Bronchial epithelial cell (primary cell): ENCODE measurements at places on chromosomes 6 and 20. TPM values are rescaled to one million over a fixed set of nuclear protein-coding genes. Genes with fewer than 3 reads are reported as not detected.

DNAH8 gene
- not detected in 2 replicates for total RNA-seq

MLIP gene
- 0.53 and 9.3 TPM in 2 replicates for total RNA-seq

MLN gene
- total RNA-seq: not detected in 2 replicates

CMTR1 gene
- total RNA-seq: 15.8 and 22.1 TPM in 2 replicates

GJA10 gene
- not detected in 2 replicates for total RNA-seq

ZNF217 gene
- 24.7 and 31.6 TPM in 2 replicates for total RNA-seq

VWA7 gene
- 0.26 and 1.4 TPM in 2 replicates for total RNA-seq

LY6G6D gene
- not detected in 2 replicates for total RNA-seq

NCOA6 gene
- total RNA-seq: 5.5 and 6.8 TPM in 2 replicates

MCHR2 gene
- total RNA-seq: not detected in 2 replicates

NOTCH4 gene
- 0.26 and 0.38 TPM in 2 replicates for total RNA-seq

XKR7 gene
- total RNA-seq: not detected in 2 replicates

TSPYL4 gene
- 2.1 and 3.2 TPM in 2 replicates for total RNA-seq

TAF11 gene
- total RNA-seq: 26.0 and 30.5 TPM in 2 replicates

PARD6B gene
- 8.2 and 12.4 TPM in 2 replicates for total RNA-seq

SLC17A2 gene
- total RNA-seq: not detected in 2 replicates

SLCO4A1 gene
- 1.6 and 4.7 TPM in 2 replicates for total RNA-seq

PNPLA1 gene
- total RNA-seq: 0.26 and 1.2 TPM in 2 replicates

OR10C1 gene
- total RNA-seq: not detected in 2 replicates

TNXB gene
- total RNA-seq: 1.4 and 2.4 TPM in 2 replicates

PAK5 gene
- not detected in 2 replicates for total RNA-seq

NT5E gene
- total RNA-seq: 31.4 and 71.1 TPM in 2 replicates

SEMG1 gene
- not detected in 2 replicates for total RNA-seq

RNF39 gene
- total RNA-seq: 1.6 and 1.7 TPM in 2 replicates

SF3B5 gene
- total RNA-seq: 113 and 132 TPM in 2 replicates

TLDC2 gene
- total RNA-seq: 0.13 and 0.26 TPM in 2 replicates

ANKRD6 gene
- total RNA-seq: 6.1 and 9.5 TPM in 2 replicates

RBM24 gene
- 0.13 and 0.26 TPM in 2 replicates for total RNA-seq

ZNF334 gene
- 1.5 and 1.6 TPM in 2 replicates for total RNA-seq

BNIP5 gene
- not detected in 2 replicates for total RNA-seq

TCF21 gene
- 0.26 TPM in 1 of 2 replicates, not detected in the other for total RNA-seq

CDYL gene
- total RNA-seq: 46.1 and 50.7 TPM in 2 replicates

GABRR1 gene
- not detected in 2 replicates for total RNA-seq

TTLL9 gene
- total RNA-seq: under 0.01 TPM in 1 of 2 replicates, not detected in the other

MOCS1 gene
- 1.3 and 4.1 TPM in 2 replicates for total RNA-seq

ASIP gene
- not detected in 2 replicates for total RNA-seq

PTK7 gene
- total RNA-seq: 53.2 and 69.5 TPM in 2 replicates

C20orf144 gene
- total RNA-seq: 0.13 TPM in 1 of 2 replicates, not detected in the other

CLPSL1 gene
- not detected in 2 replicates for total RNA-seq

ECT2L gene
- total RNA-seq: 0.13 TPM in 1 of 2 replicates, not detected in the other

CGA gene
- total RNA-seq: not detected in 2 replicates

MRAP2 gene
- total RNA-seq: 0.13 and 0.26 TPM in 2 replicates

WASF1 gene
- total RNA-seq: 5.4 and 7.1 TPM in 2 replicates

PTGIS gene
- total RNA-seq: 0.13 and 4.7 TPM in 2 replicates

UFL1 gene
- 16.6 and 23.4 TPM in 2 replicates for total RNA-seq

HLA-DQA1 gene
- total RNA-seq: not detected in 2 replicates

PDE7B gene
- under 0.01 and 0.53 TPM in 2 replicates for total RNA-seq

CST2 gene
- total RNA-seq: not detected in 2 replicates

ACTR5 gene
- total RNA-seq: 12.4 and 20.3 TPM in 2 replicates

OR2J2 gene
- total RNA-seq: not detected in 2 replicates

SLC17A3 gene
- total RNA-seq: not detected in 2 replicates

PRPF6 gene
- total RNA-seq: 41.0 and 48.4 TPM in 2 replicates

ARFGEF3 gene
- 10.3 and 14.2 TPM in 2 replicates for total RNA-seq

HLA-DOB gene
- total RNA-seq: 0.26 and 3.2 TPM in 2 replicates

RAMACL gene
- 1.6 and 1.7 TPM in 2 replicates for total RNA-seq
